ENCODE measurements at places on chromosomes 7 and 10. TPM values are rescaled to one million over a fixed set of nuclear protein-coding genes. Genes with fewer than 3 reads are reported as not detected.

The ACTL6B gene
- total RNA-seq = not detected

The PNLIP gene
- not detected for total RNA-seq

The WNT16 gene
- total RNA-seq = not detected

The NUTM2E gene
- total RNA-seq = not detected

The ARHGAP22 gene
- 24.9 TPM for total RNA-seq

The TRPV5 gene
- not detected for total RNA-seq

The SGPL1 gene
- total RNA-seq = 101 TPM

The AOAH gene
- 0.33 TPM for total RNA-seq

The CDK5 gene
- 18.1 TPM for total RNA-seq

The CFAP46 gene
- total RNA-seq = 0.33 TPM

The CYP2E1 gene
- total RNA-seq = 0.17 TPM

The CLRN3 gene
- total RNA-seq = not detected

The TAS2R4 gene
- total RNA-seq = 1.6 TPM

The NFKB2 gene
- 73.5 TPM for total RNA-seq

The CDNF gene
- total RNA-seq = 1.5 TPM

The CAV2 gene
- 285 TPM for total RNA-seq

The TUBAL3 gene
- 0.17 TPM for total RNA-seq

The POM121C gene
- total RNA-seq = 58.0 TPM

The TRIM73 gene
- 1.8 TPM for total RNA-seq

The C10orf105 gene
- not detected for total RNA-seq

The CCDC146 gene
- 1.2 TPM for total RNA-seq

The C10orf62 gene
- total RNA-seq = 0.27 TPM

Measured in mammary epithelial cell (primary cell).